ENCODE measurements at places on chromosomes 4 and X.

- no peak for DNase-seq
Observed at GRCh38 chr4:74320559-74321118, 12.4 kb downstream of the EPGN start.

GRCh38 chrX:102599951-102600579 lies 750 bp downstream of the ARMCX5 start:
- DNase-seq = no peak

DNA sequence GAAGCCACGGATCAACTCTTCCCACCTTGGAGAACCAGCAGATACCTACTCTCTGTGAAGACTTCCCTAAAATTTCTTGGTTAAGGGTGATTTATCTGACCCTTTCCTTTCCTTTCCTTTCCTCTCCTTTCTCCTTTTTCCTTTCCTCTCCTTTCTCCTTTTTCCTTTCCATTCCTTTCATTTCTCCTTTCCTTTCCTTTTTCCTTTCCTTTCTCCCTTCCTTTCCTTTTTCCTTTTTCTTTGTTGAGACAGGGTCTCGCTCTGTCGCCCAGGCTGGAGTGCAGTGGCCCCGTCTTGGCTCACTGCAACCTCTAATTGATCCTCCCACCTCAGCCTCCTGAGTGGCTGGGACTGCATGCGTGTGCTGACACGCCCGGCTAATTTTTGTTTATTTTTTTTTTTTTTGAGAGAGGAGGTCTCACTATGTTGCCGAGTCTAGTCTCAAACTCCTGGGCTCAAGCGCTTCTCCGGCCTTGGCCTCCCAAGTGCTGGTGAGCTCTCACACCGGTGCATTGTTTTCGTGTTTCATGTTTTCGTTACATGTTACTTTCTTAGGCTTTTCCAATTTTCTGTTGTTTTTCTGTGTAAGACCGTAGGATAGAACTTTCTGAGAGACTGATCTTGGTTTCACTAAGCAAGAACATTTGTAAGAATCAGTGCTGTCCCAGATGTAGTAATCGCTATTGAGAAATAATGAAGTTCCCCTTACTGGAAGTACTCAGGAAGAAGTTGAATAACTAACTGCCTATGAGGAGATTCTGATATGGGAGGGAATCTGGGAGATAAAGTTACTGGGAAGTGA lies 2.0 kb downstream of the TMEM165 start:
- DNase-seq = no peak

DNA sequence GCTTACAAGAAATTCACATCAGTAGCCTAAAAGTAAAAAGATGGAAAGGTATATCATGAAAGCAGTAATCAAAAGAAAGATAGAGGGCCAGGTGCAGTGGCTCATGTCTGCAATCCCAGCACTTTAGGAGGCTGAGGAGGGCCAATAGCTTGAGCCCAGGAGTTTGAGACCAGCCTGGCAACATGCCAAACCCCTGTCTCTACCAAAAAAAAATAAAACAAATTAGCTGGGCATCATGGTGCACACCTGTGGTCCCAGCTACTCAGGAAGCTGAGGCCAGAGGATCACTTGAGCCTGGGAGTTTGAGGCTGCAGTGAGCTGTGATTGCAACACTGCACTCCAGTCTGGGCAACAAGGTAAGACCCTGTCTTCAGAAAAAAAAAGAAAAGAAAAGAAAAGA lies 55.5 kb downstream of the GSPT2 start:
- no peak for DNase-seq

- DNase-seq = no peak
Observed at GRCh38 chrX:40007756-40008705, 89.7 kb downstream of the BCOR start.

- no peak for DNase-seq
Observed at GRCh38 chr4:78068481-78068880, 11.4 kb downstream of the FRAS1 start.

GRCh38 chr4:184166736-184167135 lies 50.9 kb downstream of the ENPP6 start:
- DNase-seq = no peak

GRCh38 chrX:141975839-141976238 lies 72.1 kb downstream of the MAGEC1 start:
- DNase-seq = no peak

- no peak for DNase-seq
Observed at GRCh38 chr4:87832669-87833068, at the start of gene MEPE. MEPE (plus strand) TSS chr4:87832969; CDS start chr4:87834715, 1,746 bp downstream.

DNA sequence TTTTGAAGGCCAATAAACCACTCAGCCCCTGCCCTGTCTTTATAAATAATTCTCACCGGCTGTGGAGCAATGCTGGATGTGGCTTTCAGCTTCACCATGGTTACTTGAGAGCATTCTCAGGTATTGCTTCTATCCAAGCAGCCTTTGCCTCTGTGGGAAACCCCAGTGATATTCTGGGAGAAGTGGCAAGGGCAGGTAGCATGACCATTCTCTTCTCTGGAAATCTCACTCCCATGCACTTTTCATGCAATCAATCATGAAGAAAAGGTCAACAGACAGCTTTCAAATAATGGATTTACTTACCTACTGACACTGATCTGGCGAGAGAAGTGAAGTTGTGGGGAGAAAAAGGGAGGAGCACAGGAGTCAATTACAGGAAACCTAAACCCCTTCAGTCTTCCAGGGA lies 49.5 kb downstream of the UNC5C start:
- no peak for DNase-seq

DNA sequence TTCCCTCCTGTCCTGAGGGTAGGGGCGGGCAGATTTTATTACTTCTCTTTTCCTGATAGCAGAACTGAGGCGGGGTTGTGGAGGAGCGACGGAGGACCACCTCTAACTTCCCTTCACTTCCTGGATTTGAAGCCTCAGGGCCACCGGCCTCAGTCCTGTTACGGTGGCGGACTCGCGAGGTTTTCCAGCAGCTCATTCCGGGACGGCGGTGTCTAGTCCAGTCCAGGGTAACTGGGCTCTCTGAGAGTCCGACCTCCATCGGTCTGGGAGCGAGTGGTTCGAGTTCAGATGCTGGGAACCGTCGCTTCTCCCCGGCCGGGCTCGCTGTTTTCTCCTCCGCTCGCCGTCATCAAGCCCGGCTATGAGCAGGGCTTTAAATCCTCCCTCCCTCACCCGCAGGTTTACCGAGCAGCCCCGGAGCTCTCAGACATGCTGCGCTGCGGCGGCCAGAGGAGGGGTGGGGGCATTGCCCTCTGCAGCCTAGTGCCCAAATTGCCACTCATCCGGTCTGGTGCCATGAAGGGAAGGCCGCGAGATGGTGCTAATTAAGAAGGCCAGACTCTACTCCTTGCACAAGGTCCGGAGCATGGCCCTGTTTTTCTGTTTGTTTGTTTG lies 23.3 kb downstream of the HAND2 start:
- no peak for DNase-seq

DNA sequence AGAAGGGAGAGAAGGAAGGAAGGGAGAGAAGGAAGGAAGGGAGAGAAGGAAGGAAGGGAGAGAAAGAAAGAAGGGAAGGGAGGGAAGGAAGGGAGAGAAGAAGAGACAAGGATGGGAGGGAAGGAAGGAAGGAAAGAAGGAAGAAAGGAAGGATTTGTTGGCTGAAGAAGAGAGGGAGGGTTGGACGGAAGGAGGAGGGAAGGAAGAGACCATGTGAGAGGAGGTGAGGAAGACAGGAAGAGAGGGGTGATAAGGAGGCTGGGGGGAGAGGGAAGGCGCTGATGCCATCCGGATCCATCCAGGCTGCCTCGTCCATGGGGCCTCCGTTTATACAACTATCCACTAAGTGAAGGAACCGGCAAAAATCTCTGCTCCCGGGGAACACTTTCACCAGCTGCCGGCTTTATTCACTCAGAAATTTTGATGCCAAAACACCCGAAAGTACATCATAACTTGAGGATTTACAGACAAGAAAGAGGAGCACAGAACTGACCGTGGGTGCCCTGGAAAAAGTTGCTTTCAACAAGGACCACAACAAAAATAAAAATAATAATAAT lies 14.9 kb downstream of the DHRSX start:
- no peak for DNase-seq

DNA sequence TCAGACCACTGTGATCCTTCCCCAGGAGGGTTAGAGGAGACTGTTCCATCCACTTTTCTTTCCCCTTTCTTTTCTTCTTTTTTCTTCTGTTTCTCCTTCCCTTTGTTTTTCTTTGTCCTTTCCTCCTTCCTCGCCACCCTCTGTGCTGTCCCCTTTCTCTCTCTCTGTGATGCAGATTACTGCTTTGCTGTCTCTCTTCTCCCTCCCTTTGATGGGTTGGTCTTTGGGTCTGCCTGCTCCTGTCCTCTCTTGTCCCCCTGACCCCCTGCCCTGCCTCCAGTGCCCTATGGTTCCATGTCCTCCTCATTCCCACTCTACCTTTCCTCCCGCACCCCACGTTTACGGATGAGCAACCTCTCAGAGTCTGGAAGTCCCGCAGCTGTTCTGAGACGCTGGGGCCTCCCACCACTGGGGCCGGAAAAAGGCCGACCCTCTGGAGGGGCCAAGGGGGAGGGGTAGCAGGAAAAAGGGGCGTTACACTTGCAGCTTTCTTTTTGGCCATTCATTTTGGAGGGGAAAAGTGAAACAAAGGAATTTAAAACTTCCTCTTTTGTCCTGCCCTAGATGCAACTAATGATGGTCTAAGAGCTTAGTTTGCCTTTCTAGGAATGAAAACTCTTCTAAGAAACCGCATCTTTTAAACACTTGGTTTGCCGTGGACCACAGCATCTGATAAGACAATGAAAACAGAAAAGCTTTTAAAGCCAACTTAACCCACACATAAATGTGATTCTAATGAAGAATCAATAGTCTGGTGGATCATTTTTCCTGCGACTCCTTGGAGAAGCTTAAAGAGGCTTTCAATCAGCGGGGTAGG lies 24.5 kb upstream of the TSR2 start:
- DNase-seq = no peak

DNA sequence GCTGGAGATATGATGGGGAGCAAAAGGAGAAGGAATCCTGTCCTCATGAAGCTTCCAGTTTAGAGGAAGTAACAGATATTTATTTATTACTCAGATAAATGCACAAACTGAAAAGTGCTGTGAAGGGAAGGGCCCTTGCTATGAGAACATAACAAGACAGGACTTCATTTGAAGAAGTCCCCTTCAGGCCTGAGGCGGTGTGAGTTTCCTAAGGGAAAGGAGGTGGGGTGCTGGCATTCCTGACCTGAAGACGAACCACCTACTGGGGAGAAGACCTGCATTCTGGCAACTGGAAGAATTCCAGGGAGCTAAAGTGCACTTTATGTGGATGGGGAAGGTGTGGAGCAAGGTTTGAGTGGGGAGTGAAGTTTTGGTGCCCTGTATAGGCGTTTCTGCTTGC lies 15.9 kb upstream of the SPARCL1 start:
- no peak for DNase-seq

DNA sequence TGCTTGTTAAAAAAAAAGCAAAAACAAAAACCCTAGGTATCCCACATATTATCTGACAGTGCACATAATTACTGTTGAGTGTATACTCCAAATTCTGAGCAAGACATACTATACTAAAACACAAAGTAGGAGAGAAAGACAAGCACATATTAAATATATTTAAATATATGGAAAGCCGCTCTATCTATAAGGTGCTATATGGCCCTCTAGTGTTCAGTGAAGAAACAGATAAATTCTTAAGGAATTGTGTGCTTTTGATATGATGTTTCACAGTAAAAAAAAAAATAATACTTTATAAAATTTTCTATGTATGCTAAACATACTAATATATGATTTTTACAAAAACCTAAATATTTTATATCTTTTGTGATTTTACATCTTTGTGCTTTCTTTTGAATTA lies 137.8 kb downstream of the FBXW7 start:
- DNase-seq = no peak

GRCh38 chr4:38411092-38411491 lies 252.9 kb upstream of the KLF3 start:
- no peak for DNase-seq

DNA sequence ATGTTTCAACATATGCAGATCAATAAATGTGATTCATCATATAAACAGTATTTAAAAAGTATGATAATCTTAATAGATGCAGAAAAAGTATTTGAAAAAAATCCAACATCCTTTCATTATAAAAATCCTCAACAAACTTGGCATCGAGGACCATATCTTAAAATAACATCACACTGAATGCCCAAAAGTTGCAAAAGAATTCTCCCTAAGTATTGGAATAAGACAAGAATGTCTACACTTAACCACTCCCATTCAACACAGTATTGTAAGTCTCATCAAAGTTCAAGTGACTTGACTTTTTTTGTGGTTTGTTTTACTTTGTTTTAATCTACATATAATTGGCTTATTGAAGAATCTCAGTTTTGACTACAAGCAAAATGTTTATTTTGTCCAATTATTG lies 779.0 kb upstream of the SLIT2 start:
- no peak for DNase-seq

DNA sequence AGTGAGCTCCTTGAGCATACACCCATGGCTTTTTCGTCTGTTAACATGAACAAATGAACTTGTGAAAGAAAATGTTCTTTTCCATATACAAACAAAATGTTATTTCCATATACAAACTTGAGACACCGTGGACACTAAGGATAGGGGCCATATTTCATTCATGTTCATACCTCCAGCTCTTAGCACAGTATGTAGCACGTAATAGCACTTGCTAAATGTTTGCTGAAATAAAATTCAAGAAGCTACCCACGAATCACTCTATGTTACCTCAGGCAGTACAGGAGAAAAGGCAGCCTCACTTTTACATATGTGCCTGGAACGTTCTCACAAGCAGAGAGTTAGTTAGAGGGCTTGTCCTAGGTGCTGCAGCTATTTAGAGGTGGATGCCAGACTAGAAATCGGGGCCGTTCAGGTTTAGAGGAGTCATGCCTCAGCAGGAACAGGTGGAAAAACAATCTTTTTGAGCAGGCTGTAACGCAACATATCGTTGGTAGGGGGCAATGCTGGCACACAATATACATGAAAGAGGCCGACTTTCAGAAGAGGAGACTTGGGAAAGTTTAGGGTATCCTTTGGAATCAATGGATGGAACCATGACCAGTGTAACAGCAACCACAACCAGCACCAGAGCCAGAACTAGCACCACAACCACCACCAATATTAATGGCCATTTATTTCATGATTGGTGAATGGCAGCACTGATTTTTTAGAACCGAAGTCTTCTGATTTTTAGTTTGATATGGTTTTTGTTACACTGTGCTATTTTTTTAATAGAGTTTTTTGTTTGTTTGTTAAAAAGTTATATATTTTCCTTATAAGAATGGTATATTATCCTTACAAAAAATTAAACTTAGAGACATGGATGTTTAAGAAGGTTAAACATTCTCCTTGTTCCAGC lies 14.8 kb upstream of the PAQR3 start:
- DNase-seq = no peak

- DNase-seq = no peak
Observed at GRCh38 chrX:71637848-71638247, 19.5 kb upstream of the CXCR3 start.

DNA sequence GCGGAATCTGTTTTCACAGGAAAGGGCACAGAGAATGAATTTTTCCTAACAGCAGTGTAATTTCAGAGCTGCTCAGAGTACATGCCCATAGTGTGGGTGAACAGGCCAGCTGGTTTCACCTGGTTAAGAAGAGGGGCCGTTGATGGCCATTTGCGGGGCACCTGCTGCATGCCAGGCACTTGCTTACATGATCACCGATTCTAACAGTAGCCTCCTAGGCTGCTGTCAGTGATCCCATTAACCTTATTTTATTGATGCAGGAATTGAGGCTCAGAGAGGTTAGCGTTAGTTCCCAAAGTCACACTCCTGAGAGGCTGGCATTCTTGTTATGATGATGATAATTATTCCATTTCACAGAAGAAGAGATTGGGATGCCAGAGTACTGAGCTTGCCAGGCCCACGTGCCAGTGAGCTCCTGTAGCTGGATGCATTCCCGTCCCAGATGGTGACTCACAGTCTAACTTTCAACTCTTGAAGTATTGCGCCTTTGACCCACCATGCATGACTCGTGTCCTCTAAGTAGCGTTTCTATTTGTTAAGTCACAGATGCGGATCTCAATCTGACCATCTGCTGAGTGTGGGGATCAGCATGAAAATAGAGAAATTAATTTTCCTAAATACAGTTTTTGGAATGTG lies 76.5 kb downstream of the PSAPL1 start:
- DNase-seq = no peak
